CD4-positive, alpha-beta T cell treated with Interleukin-10 for 1 hour (primary cell): ENCODE measurements at places on chromosomes 7 and 10.

DNA sequence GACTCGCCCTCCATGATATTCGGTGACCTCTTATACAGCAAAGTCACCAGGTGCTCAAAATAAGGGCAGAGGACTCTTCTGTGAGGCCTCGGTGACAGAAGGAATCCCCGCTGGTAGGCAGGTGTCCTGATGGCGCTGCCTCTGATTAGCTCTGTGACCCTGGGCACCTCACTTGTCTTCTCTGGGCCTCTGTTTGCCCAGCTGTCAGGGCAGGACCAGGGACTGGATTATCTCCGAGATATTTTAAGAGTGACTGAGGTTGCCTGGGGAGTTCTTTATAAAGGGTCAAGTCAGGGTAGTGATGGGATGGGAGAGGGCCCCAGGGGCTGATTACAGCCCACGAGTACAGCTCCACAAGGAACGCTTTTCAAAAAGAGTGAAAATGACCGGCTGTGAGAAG, 70.9 kb upstream of the SAMD8 start:
- DNase-seq, result no peak

DNA sequence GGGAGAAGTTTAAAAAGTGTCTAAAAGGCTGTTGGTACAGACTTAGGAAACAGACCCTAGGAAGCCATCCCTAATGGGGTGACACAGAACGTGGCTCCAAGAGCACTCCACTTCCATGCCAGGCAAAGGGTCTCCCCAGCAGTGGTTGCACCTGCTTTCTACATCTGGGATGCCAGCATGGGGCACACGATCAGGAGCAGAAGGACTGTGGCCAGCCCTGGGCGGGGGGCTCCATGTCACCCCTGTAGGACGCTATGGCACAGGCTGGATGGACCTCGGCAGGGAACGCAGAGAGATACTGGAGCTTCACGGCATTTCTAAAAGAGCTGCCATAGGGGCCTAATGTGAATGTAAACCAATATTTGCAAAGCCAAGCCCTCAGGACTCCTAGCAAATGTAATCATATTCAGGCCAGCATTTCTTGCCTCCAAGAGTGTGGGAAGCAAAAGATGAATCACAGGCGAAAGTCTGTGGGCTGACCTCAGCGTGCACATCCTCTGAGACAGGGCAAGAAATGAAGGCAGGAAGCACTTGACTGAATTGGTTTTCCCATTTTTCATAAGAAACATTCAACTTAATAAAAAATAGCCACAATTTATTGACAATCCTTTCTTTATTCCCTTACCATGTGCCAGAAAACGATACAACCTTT, 93.9 kb downstream of the ATXN7L1 start:
- DNase-seq, result no peak

DNA sequence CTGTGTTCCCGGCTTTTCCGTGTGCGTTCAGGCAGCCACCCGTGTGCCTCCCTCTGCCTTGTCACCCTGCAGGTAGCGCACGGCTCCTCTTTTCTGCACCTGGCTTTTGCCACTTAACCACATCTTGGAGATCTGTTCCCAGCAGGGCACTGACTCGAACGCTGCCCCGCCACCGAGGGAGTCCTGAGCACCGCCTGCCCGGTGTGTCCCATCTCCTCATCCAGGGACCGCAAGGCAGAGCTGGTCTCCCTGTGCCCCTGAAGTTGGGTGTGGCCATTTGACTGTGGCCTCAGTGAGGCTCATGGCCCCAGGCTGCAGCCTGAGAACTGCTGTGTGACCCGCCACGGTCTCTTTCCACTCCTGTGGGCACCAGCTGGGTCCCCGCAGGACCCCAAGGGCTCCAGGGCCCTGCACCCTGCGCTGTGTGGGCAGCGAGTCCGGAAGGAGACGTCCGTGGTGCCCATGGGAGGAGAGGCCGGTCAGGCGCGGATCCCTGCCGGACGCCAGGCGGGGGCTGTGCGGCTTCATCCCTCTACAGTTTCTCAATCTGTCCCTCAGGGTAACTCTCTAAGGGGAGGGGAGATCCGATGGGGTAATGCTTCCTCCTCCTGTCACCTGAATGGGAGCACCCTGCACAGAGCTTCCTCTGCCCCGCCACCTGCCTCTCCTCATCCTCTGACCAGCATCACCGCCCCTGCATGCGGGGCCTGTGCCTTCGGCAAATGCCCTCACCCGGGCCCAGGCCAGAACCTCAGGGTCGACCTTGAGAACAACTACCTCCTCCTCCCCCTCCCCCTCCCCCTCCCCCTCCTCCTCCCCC, 1.8 kb upstream of the INTS1 start:
- DNase-seq, result no peak

DNA sequence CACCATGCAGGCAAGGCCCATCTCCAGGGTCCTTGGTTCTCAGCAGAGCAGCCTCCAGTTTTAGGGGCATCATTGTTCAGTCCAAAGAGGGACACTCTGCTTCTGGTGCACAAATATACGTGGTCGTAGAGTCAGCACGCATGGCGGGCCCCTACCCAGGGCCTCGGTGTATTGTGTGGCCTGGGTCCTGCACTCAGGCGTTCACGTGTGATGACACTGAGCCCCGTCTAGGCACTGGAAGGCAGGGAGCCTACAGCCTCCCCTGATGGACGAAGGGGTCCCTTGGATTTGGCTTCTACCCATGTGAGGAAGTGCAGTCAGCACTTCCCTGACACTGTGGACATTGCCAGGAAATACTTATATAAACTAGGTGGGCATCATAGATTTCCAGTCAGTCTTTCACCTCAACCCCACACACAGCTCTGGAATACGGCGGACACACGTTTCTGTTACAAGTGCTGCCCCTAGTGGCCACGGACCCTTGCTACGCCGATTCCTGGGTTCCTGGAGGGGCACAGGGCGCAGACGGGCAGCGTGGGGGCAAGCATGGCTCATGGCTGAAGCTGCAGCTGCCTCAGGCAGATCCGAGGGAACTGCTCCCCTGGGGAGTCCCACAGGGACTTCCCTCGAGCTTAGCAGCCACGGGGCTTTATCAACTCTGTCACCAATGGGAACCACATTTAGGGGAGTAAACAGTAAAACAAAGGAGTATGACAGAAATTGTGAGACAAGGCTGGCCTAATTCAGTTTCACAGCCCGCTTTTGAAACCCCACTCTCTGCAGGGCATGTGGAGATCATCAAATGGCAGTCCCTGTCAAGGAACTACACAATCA, 25.4 kb downstream of the AIFM2 start:
- DNase-seq, result no peak

DNA sequence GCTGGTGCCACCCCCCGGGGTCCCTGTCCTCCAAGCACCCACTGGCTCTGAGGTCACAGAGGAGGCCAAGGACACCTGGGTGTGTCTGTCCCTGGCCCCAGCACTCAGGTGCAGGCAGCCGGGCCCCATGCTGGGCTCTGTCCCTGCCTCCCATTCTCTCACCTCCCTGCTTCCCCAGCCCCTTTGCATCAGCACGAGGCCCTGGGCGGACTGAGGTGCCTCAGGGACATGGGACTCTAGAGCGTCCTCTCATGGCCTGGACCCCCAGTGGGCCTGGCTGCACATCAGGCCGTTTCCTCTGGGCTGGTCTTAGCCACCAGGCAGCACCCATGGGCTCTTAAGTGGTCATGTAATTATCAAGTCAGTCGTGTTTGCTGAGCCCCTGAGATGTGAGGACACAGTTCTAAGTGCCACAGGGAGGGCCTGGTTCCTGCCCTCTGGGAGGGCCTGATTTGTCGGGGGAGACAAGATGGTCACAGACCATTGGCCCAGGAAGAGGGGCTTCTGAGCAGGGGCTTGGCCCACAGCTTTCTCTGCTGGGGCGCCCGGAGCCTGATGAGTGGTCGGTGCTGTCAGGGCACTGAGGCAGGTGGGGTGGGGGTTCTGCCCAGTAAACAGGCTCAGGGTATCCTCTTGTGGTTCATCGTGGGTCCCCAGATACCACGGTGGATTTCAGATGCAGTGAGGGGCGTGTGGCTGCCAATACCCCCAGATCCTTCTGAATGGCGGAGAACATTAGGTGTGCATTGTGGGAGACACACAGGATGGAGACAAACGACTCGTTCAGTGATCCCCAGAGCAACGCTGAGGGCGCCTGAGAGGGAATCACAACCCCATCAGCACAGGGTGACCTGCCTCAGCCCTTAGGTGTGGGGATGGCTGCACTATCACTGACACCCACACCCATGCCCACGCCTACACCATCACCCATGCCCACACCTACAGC, 152.5 kb downstream of the WDR37 start:
- no peak for DNase-seq

- DNase-seq, result no peak
Measured at GRCh38 chr10:108323274-108323798, 1158.8 kb upstream of the SORCS1 start.

GRCh38 chr7:86600506-86601290, 43.0 kb upstream of the GRM3 start:
- DNase-seq, result no peak

- no peak for DNase-seq
Measured at GRCh38 chr7:26346611-26347203, 55.0 kb downstream of the SNX10 start.
